ENCODE measurements at places on chromosomes 6 and 20. TPM values are rescaled to one million over a fixed set of nuclear protein-coding genes. Genes with fewer than 3 reads are reported as not detected.

- no peak for DNase-seq
- H3K27me3 ChIP-seq: no peaks in the 10 kb centered on the region
- no peak overlapping the region for H3K27ac ChIP-seq
- no peaks in the 10 kb centered on the region for H3K36me3 ChIP-seq
Measured at GRCh38 chr6:12178521-12178920, 111.6 kb upstream of the EDN1 start.

DNA sequence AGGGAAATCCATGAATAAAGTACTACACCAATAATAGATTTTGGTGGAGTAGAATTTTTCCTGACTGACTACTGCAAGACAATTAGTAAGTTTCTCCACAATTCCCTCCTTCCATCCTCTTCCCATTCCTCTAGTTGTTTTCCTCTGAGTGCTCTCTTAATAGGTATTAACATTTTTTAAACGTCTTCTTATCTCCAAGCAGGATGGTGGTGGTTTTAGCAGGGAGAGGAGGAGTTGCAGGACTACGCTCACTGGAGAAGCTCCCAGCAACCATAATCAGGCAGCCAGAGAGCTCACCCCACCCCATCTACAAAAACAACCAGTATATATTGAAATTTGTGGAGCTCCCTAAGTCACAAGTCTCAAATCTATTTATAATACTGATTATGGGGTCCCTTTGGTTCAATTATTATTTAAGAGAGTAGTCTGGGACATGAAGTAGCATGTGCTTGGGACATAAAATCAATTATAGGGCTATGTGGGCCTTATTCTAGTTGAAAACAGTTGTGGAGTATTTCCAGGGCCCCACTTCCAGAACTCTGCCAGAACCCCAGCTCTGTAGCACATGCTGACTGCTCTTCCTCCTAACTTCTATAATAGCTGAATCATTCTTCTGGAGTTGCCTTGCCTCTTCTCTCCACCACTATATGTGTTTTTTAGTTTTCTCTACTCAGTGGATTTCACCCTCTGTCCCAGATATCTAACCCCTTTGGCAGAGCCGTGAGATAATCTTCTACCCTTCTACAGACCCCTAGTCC lies 49.8 kb downstream of the MYB start:
- H3K36me3 ChIP-seq: no peaks in the 10 kb centered on the region
- no peak overlapping the region for H3K27ac ChIP-seq
- H3K27me3 ChIP-seq: no peaks in the 10 kb centered on the region
- DNase-seq: no peak
- H3K4me1 ChIP-seq: no peaks in the 10 kb centered on the region

- no peak overlapping the region for H3K27ac ChIP-seq
- no peak for DNase-seq
- H3K4me1 ChIP-seq: peaks cover 21% of the 10 kb centered on the region
- no peaks in the 10 kb centered on the region for H3K36me3 ChIP-seq
- no peak overlapping the region for H3K4me3 ChIP-seq
Measured at GRCh38 chr6:125193208-125193607, 39.6 kb downstream of the TPD52L1 start.

GRCh38 chr6:149727793-149728498 lies 10.0 kb upstream of the LATS1 start:
- no peaks in the 10 kb centered on the region for H3K4me1 ChIP-seq
- no peak overlapping the region for H3K4me3 ChIP-seq
- H3K27me3 ChIP-seq: no peaks in the 10 kb centered on the region
- no peak for DNase-seq
- peak overlapping the region; percentile 31 for H3K27ac ChIP-seq

GRCh38 chr6:88238065-88238464 lies 71.9 kb upstream of the CNR1 start:
- H3K4me3 ChIP-seq: no peak overlapping the region
- H3K4me1 ChIP-seq: no peaks in the 10 kb centered on the region
- H3K27me3 ChIP-seq: no peaks in the 10 kb centered on the region
- no peak for DNase-seq

DNA sequence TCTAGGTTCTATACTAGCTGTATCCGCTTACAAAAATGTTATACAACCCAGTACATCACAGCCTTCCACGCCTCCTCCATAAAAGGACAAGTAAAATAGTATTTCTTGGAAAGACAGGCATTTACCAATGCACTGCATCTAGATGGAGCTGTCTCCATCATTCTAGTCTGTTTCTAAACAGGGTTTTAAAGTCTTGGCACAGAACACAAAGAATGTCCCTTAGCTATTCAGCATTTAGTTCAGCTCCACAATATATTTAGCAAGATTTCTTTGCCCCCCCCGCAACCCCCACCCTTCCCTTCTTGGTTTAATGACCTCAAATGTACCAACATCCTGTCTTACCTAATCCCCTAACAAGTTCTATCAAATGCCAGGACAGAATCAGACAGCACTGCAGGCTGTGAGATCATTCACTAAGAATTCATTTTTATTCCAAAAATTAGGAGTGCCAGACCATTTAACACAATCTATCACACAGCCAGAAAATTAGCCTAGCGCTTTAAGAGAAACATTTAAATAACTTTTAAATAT lies 198.6 kb downstream of the BACH2 start:
- H3K36me3 ChIP-seq: no peaks in the 10 kb centered on the region
- H3K4me3 ChIP-seq: no peak overlapping the region
- H3K27ac ChIP-seq: peak overlapping the region; percentile 66
- peaks cover 22% of the 10 kb centered on the region for H3K4me1 ChIP-seq

DNA sequence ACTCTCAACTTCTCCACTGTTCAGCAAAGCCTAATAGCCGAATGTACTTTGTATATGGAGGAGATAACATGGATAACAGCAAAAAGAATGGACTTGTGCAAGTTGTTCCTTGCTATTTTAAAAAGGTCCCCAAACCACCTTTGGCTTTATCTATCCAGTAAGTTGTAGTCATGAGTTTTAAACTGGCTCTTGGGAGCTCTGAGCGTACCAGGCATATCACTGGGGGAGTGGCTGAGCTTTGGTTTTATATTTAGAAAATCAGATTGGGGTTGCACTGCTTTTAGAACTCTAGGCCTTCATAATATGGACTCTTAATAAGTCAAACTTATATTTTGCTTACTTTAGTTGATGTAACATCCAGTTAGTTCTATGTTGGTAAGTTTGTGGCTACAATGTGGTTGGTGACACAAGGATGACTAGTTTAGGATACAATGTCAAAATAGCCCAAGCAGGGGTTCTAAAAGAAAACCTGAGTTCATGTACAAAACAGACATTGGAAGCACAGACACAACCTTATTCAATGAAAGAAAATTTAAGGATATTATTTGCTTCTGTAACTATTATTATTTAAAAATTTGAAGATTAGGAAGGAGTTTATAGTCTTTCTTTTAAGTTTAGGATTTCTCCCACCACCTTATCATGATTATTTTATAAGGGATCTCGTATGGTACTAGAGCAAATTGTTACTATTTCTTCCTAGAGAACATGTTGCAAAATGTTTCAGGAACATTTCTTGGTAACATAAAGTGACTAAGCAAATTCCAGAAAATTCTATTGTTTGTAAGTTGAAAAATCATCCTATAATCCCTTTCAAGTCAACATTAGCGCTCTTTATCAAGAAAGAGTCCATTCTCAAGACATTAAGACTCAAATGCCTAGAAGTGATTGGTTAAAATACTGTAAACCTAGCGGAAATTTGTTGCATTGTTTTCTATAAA lies 165.8 kb upstream of the SUPT3H start:
- H3K4me1 ChIP-seq: no peaks in the 10 kb centered on the region
- no peak overlapping the region for H3K27ac ChIP-seq
- DNase-seq: no peak
- no peak overlapping the region for H3K4me3 ChIP-seq
- H3K36me3 ChIP-seq: no peaks in the 10 kb centered on the region
- H3K27me3 ChIP-seq: no peaks in the 10 kb centered on the region

- no peak overlapping the region for H3K4me3 ChIP-seq
- peaks cover 8% of the 10 kb centered on the region for H3K4me1 ChIP-seq
- H3K36me3 ChIP-seq: no peaks in the 10 kb centered on the region
- DNase-seq: no peak
- no peak overlapping the region for H3K27ac ChIP-seq
Measured at GRCh38 chr6:37513155-37513554, 13.5 kb upstream of the CCDC167 start.

DNA sequence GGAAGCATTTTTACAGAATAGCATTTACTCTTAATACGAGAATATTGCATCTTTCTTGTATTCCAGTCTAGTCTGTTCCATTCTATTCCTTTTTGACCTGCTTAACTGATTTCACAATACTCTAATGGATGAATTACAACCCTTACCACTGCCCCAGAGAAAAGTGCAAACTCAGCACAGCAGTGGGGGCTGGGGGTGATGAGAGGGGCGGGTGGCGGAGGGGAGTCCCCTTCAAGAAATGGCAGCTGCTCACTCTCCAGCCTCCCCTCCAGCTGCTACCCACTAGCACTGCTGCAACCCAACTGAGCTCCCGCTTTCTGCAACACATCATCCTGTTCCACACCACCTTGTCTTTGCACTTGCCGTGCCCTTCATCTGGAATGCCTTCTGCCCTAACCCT lies 30.1 kb downstream of the PIM1 start:
- no peaks in the 10 kb centered on the region for H3K4me1 ChIP-seq
- no peak for DNase-seq
- no peaks in the 10 kb centered on the region for H3K27me3 ChIP-seq
- no peak overlapping the region for H3K27ac ChIP-seq

- no peak for DNase-seq
- no peak overlapping the region for H3K27ac ChIP-seq
- no peaks in the 10 kb centered on the region for H3K4me1 ChIP-seq
- H3K27me3 ChIP-seq: no peaks in the 10 kb centered on the region
Measured at GRCh38 chr20:51513545-51513944, 29.0 kb downstream of the NFATC2 start.

GRCh38 chr6:113414511-113414910 lies 442.6 kb upstream of the MARCKS start:
- no peak for DNase-seq
- H3K4me3 ChIP-seq: no peak overlapping the region
- H3K4me1 ChIP-seq: peaks cover 6% of the 10 kb centered on the region
- no peaks in the 10 kb centered on the region for H3K36me3 ChIP-seq
- H3K27me3 ChIP-seq: no peaks in the 10 kb centered on the region

DNA sequence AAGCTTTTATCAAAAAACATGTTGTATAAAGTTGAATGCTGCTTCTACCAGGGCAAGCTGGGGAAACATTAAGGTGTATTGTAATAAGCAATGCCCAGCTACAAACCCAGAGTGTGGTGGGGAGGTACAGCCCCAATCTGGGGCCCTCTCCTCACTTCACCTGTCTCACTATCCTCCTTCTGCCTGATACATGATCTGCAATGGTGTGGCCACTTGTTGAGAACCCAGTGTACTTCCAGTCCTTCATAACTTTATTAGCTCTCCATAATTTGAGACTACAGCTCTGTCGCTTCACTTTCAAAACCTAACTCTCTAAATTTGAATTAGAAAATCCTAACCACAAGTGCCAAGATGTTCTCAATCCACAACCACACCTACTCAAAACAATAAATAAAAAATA lies 84.9 kb downstream of the EPB41L2 start:
- H3K4me1 ChIP-seq: peaks cover 26% of the 10 kb centered on the region
- H3K27ac ChIP-seq: no peak overlapping the region
- H3K4me3 ChIP-seq: no peak overlapping the region
- no peaks in the 10 kb centered on the region for H3K27me3 ChIP-seq

DNA sequence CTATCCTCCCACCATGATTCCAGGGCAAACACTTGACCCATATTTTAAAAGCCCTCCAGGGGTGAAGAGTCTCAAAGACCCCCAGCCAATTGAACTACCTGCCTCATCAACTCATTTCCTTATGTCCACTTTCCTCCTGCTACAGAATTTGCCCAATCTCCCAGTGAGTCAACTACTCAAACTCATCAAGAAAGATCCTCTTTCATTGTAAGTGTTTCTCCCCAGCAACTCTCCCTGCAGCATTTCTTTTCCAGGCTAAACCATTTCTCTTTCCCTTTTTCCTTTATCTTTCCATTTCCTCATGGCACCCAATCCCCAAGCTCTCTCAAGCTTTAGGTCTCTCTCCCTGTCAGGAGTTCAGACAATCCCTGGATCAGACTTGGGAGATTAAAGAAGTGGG lies 1.5 kb downstream of the DLK2 start:
- no peak for DNase-seq
- peaks cover 34% of the 10 kb centered on the region for H3K27me3 ChIP-seq
- H3K36me3 ChIP-seq: peaks cover 45% of the 10 kb centered on the region
- no peak overlapping the region for H3K27ac ChIP-seq

DNA sequence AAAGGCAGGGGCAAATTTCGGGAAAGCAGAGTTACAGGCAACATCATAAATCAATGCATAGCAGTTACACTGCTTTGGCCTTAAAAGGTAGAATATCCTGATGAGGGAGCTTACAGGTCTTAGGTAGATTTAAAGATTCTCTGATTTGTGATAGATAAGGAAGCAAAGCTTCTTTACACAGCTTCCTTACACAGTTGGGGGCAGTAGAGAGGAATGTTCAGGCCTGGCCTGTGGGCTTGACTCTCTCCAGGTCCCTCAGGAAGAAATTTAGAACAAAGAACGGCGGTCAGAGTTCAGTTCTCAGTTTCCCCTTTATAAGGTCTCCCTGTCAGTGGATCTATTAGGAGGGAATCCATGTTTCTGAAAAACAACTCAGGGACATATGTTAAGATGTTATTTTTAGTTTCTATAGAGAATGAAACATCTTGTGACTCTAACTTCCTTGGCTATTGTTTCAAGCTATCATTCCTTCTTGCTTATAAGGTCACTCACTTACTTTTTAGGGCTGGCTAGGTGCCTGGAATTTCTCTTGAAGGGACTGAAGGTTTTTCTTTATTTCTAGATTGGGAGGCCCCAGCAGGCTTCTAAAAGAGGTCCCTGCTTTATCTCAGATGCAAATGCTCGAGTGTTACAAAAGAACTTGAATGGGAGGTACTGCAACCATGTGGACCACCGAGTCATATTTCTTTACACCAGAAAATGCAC lies 11.8 kb downstream of the HLA-B start:
- no peaks in the 10 kb centered on the region for H3K4me1 ChIP-seq
- no peak for DNase-seq
- H3K27ac ChIP-seq: no peak overlapping the region
- H3K27me3 ChIP-seq: no peaks in the 10 kb centered on the region
- no peaks in the 10 kb centered on the region for H3K36me3 ChIP-seq

DNA sequence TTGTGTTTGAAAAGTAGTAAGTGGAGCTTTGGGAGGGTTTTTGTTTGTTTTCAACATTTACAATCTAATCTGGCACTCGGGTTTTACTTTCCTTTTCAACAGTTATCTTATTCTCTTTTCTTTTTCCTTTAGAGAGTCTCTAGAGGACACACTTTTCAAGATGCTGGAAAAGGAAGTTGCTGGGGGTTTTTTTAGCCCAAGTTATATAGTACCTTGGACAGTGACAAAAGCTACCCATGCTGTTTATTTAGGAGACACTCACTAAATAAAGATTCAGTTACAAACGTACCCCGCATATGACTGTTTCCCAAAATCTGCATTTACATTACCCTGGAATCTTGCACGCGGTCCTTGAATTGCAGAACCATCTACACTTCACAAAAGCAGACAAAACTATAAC lies 78.8 kb downstream of the MAP7 start:
- H3K4me3 ChIP-seq: no peak overlapping the region
- DNase-seq: no peak
- no peaks in the 10 kb centered on the region for H3K36me3 ChIP-seq
- peaks cover 27% of the 10 kb centered on the region for H3K4me1 ChIP-seq

GRCh38 chr6:101830501-101831031 lies 437.1 kb downstream of the GRIK2 start:
- DNase-seq: no peak
- H3K4me3 ChIP-seq: no peak overlapping the region
- H3K27ac ChIP-seq: no peak overlapping the region
- H3K36me3 ChIP-seq: no peaks in the 10 kb centered on the region
- no peaks in the 10 kb centered on the region for H3K27me3 ChIP-seq

Gene UBD
- 1.9 TPM for total RNA-seq

Gene FAXC
- 4.3 TPM for total RNA-seq

Gene VIP
- 1.5 TPM for total RNA-seq

Gene CAGE1
- total RNA-seq: not detected

Gene ZC2HC1B
- total RNA-seq: not detected

Gene CD40
- total RNA-seq: 35.7 TPM
